ENCODE measurements at places on chromosomes 16 and 17.

- DNase-seq, result peak; percentile 73
Observed at GRCh38 chr16:24700549-24701392, 28.7 kb upstream of the TNRC6A start.

DNA sequence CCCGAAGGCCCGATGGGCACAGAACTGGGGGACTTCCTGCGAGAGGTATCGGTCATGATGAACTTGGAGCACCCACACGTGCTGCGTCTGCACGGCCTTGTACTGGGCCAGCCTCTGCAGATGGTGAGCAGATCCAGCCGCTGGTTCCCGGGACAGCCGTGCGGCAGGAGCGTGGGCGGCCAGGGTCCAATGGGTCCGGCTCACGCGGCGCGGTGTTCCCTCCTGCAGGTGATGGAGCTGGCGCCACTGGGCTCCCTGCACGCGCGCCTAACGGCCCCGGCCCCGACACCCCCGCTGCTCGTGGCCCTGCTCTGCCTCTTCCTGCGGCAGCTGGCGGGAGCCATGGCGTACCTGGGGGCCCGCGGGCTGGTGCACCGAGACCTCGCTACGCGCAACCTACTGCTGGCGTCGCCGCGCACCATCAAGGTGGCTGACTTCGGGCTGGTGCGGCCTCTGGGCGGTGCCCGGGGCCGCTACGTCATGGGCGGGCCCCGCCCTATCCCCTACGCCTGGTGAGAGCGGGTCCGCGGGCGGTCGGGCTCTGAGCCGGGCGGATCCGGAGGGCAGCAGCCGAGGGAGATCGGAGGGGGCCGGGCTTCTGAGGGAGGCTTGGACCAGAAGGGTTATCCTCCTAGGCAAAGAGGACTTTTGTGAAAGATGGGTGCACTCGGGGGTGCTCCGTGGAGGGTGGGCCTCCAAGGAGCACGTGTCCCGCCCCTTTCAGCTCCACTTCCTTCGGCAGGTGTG, 3.0 kb downstream of the TNK1 start:
- DNase-seq, result peak; percentile 54

- DNase-seq, result no peak
Observed at GRCh38 chr17:32335687-32336086, 6.3 kb downstream of the C17orf75 start.

- no peak for DNase-seq
Observed at GRCh38 chr16:24834459-24835335, 11.1 kb upstream of the SLC5A11 start.

DNA sequence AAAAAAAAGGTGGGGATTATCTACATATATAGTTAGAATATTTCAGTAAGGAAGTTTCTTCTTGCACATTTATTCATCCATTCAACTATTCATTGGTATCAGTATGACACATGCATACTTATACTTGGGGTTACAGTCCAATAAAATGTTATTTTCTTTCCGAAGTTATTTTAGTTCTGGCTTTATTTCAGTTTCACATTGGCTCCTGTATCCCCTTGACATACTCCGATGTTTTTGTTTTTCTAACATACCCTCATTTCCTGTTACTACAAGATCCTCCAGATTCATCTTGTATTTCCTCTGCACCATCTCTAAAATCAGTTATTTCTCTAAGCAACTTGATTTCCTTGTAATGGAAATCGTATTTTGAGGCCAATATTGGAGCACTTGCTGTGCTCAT, 435.5 kb upstream of the MON1B start:
- no peak for DNase-seq

- DNase-seq, result no peak
Observed at GRCh38 chr16:12758031-12758669, 45.5 kb downstream of the CPPED1 start.

DNA sequence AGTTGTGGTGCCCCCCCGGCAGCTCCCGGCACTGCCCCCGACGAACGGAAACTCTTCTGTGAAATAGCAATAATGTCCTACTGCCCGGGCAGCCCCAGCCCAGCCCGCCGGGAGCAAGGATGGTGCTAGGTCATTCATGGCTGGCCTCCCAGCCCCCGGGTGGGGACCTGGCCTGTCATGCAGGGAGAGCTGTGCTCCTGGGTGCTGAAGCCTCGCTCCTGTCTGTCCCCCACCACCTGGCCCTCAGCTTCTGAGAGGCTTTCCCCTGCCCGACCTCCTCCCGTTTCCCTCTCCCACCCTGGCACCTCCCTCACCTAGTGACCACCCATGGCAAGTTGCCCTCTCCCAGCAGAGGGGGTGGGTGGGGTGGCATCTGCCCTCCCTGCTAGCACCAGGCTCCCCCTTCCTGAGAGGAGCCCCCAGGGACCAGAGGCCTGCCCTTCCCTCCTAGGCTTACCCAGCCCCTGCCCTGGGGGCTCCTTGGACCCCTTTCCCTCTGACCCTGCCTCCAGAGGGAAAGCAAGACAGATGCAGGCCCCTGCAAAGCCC, 13.5 kb downstream of the PAM16 start:
- no peak for DNase-seq

DNA sequence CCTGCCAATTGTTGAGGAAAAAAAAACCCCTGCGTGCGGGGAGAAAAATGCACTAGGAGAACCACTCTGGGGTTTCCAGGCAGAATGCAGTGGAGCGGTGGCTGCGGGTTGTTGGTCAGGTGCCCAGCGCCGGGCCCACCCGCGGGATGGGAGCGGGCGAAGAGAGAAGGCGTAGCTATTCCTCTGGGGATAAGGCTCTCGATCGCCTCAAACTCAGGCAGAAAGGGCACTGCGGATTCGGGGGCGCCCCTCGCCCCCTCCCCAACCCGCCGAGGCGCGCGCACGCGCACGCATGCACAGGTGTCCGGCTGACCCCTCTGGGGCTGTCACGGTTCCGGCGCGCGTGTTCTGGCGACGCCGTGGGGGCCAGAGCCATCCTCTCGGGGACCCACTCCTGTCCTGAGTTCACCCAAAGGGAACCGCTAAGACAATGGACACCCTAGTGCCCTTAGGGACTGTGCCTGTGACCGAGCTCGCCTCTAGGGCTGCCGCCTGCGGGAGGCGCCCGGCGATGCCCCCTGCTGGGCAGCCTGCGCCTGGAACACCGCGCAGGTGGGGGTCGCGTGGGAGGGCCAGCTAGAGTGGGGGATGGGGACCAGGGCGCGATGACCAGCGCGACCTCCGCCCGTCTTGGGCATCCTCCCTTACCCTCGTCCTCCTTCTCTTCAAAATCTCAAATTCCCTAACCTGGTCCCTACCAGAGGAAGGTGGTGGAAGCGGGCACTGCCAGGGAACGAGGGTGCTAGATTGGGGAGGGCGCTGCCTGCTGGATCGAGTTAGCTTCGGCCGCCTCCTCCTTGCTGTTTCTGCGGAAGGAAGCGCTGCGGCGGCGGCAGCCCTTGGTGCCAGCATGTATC, 14.4 kb upstream of the CBX8 start:
- DNase-seq, result no peak

GRCh38 chr16:6374821-6375220, 957.8 kb upstream of the RBFOX1 start:
- DNase-seq, result no peak

DNA sequence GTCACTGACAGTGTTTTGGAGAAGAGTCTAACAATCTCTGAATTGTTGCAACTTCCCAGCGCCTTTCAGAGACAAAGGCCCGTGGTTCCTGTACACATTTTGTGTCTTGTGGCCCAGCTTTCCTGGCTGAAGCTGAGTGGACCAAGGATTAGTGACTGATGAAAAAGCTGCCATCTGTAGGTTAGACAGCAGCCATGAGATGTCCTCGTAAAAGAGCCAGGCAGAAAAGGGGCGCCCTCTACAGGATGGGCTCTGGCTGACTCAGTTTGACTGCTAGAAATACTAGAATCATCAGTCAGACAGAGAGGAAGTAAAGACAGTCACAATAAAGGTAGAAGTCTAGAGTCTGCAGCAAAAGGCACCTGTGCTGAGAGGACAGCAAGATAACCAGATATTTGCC, 26.5 kb upstream of the NF1 start:
- DNase-seq, result no peak

DNA sequence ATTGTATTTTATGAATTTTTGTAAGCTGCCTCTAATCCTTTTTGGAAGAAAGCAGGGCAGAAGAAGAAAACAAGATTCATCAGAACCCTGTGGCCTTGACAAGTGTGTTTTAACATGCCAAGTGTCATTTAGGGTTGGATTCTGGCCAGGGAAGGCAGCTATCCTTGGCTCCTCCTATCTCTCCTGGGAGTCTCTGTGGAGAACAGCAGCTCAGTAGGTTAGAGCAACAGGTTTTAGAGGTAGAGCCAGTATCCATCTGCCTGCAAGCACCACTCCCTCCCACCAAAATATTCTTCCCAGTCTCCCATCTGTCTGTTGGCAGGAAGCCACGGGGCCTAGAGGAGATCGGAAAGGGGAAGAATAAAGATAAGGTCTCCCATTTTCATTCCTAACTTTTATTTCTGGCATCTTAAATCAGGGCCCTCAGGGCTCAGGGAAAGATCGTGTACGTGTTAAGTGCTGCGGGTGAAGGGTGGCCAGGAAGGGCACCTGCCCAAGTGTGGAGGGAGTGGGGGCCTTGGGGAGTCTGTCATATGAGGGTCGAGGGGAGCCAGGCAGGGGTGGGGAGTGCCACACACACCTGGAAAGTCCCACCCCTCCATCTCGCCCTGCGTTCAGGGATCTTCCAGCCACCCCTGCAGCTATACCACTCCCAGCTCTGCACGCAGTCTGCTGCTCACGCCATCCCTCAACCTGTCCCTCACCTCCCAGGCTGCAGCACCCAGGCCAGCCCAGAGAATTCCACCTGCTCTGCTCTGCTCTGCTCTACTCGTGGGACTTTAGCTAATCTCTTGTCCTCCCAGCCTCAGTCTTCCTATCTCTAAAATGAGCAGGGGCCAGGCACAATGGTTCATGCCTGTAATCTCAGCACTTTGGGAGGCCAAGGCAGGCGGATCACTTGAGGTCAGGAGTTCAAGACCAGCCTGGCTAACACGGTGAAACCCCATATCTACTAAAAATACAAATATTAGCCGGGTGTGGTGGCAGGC, 17.1 kb upstream of the CPSF4L start:
- peak; percentile 77 for DNase-seq

DNA sequence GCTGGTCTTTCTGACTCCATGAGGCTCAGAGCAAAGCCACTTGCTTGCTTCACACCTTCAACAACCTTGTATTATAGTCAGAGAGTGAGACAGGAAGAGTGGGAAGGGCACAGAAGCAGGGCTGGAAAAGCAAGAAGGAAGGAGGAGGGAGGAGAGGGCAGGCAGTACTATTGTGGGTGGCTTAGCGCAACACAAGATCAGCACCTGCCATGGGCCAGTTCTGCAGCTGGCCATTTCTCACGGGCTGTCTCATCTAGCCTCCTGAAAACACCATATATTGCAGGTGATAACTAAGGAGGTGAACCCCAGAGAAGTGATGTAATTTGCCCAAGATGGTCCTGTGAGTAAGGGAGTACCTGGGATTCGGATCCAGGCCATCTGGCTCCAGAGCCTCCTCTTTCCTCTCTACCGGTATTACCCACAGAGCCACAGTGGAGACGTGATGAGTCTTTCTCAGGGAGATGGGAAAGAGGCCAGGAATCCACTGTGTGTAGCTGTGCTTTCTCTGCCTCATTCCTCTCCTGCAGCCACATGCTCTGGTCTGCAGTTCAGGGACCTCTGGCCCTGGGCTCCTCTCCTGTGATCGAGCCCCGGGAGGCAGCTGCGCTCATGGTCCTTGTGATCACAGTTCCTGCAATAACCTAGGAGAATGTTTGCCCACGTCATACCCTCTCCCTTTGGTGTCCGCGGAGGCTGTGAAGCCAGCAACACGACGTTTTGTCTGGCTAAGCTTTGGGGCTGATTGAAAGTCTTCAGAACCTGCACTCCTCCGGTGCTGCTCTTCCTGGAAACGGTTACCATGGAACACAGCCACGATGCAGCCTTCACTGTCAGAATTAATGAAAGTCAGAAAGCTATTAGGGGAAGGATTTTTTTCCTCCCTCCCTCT, 178.1 kb upstream of the CCL2 start:
- no peak for DNase-seq

DNA sequence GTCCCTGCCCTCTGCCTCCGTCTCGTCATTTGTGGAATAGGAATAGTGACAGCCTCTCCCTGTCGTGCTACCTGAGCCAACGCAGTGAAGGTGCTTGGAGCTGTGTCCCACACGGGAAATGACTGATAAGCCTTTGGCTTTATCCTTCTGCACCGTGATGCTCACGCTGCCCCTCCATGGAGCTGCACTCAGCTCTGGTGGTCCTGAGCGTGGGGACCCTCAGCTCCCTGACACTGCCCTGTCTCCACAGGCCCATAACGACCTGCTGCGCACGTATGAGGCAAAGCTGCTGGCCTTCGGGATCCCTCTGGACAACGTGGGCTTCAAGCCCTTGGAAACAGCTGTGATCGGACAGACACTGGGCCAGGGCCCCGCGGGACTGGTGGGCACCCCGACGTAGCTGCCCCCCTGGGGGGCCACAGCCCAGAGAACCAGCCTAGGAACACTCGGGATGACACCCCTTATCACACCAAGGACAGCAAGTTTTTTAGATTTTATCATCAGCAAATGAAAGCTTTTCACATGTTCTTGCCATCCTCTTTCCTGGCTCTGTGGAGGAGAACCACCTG, 23.8 kb upstream of the DBNDD1 start:
- no peak for DNase-seq

- no peak for DNase-seq
Observed at GRCh38 chr17:77675411-77675810, 283.1 kb upstream of the TNRC6C start.

GRCh38 chr17:1997927-1998742, 27.0 kb downstream of the RTN4RL1 start:
- peak; percentile 52 for DNase-seq

GRCh38 chr16:12314653-12315185, 338.2 kb downstream of the SNX29 start:
- DNase-seq, result no peak

DNA sequence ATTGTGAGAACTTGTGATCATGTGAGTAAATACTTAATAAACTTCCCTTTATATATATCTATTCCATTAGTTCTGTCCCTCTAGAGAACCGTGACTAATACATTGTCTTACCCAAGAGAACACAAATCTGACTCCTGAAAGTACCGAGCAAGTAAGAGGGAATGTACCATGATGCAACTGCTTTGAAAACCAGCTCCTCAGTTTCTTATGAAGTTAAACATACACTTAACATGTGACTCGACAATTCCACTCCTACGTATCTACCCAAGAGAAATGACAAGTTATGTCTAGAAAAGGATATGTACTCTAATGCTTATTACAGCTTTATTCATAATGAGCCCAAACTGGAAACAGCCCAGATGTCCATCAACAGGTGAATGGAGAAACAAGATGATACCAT, 8.8 kb upstream of the GJD3 start:
- no peak for DNase-seq

GRCh38 chr16:1991135-1991551, 1.4 kb downstream of the SYNGR3 start:
- DNase-seq, result no peak

All from ovary (tissue), 10 donors.